ENCODE measurements at places on chromosomes 11 and 22.
A peak's percentile ranks its signal among the peaks of the same experiment; 100 is the strongest.

DNA sequence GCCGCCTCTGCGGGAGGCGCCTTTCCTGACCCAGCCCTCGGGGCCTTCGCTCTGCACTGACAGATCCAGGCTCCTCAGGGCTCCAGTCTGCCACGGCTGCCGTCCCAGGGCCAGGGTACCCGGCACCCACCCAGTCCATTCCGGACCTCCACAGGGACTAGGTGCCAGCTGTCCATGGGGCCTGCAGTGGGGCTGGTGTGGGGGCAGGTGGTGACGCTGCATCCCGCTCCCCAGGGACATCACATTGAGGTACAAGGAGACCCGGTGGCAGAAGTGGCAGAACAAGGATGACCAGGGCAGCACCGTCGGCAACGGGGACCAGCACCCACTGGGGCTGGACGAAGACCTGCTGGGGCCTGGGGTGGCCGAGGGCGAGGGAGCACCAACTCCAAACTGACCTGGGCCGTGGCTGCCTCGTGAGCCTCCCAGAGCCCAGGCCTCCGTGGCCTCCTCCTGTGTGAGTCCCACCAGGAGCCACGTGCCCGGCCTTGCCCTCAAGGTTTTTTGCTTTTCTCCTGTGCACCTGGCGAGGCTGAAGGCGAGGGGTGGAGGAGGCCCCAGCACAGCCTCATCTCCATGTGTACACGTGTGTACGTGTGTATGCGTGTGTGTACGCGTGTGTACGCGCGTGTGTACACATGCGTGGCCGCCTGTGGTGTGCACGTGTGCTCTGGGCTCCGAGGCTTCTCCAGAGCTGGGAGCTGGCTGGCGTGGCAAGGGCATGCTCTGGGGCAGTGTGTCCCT is 16.7 kb downstream of the RNH1 start:
- no peak for DNase-seq

DNA sequence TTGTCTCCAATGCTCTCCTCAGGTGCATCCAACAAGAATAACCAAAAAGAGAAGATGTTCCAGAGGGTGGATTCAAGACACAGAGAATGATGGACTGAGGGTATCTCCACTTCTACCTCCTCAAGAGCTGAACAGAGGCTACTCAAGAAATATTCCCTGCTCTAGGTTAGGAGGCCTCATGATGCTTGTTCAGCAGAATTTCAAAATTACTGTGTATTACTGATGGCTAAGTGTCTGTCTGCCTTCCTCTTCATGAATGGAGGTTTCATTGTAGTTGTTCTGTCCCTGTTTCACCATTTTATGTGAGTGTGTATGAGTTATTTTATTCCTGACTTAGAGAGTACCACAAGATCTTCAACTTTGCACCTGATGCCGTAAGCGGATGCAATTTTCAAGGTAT is 76.8 kb downstream of the JRKL start:
- DNase-seq = no peak

GRCh38 chr11:25981998-25982397 is 349.9 kb upstream of the ANO3 start:
- DNase-seq = no peak

- DNase-seq = no peak
These were observed 298.8 kb downstream of the SWAP70 start for GRCh38 chr11:9962722-9963121.

GRCh38 chr11:73942010-73942409 is 8.8 kb upstream of the DNAJB13 start:
- DNase-seq = no peak

GRCh38 chr11:46534711-46535110 is 59.1 kb downstream of the AMBRA1 start:
- no peak for DNase-seq

DNA sequence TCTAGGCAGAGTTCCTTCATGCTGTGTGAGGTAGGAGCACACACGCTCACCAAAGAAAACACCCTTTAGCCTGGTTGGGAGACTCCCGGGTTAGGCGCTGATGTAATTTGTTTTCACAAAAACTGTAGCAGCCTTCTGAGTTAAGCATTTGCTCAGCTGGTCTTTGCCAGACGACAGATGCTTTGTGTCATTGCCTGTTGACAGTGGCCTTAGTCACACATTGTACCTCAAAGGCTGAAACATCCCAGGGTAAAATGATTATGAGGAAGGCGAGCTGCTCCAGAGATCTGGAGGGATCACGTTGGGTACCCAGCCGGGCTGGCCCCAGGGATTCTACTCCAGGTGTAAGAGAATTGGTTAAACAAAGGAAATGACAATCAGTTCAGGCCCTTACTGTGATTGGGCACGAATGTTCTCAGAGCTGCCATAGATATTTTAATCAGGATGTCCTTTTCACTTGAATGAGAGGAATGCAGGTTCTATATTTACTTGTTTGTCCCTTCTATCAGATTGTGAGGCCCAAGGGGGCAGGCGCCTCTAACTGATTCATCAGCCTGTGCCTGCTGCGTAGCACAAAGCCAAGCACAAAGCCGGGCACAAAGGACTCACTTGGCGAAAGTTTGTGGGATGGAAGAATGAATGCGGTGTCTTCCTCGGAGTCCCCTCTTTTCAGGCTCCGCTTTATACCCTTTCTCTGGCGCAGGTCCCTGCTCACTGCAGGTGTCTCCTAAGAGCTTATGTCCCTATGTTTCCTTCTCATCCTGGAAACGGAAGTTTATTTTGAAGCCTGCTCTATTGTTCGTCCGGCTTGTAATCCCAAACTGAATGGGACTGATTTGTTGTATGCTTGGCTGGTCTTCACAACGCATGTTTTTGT is 47.1 kb downstream of the ADM start:
- DNase-seq = no peak

GRCh38 chr11:76267556-76267955 is 61.3 kb upstream of the WNT11 start:
- no peak for DNase-seq

DNA sequence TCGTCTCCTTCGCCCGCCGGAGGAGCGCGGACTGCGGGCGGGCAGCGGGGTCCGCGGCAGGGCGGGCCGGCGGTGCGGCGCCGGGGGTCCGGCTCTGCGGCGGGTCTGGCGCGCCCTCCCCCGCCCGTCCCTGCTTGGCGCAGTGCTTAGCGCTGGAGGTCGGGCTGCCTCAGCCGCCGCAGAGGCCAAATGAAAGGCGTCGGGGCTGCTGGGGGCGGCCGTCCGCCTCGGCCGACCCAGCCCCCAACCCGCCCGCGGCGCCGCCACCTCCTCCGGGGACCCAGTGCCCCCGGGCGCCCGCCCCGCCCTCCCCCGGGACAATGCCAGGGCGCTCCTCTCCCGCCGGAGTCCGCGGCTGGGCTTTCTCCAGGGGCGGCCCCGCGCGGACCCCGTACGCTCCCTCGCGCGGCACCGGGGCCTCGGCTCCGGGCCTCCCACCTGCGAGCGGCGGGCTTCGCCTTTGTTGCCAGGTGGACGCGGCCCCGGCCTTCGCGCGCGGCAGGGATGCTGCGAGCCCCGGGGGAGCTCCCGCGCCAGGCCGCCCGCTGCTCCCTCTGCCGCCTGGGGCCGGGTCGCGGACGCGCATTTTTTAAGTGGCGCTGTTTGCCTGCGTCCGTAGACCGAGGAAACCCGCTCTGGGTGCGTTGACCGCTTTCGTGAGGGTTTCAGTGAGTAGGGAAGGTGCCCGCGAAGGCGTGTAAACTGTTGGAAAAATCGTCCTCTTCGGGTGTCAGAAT is 583 bp downstream of the APLP2 start:
- DNase-seq = peak; percentile 34

GRCh38 chr11:29217901-29218300 is 798.9 kb downstream of the KCNA4 start:
- no peak for DNase-seq

DNA sequence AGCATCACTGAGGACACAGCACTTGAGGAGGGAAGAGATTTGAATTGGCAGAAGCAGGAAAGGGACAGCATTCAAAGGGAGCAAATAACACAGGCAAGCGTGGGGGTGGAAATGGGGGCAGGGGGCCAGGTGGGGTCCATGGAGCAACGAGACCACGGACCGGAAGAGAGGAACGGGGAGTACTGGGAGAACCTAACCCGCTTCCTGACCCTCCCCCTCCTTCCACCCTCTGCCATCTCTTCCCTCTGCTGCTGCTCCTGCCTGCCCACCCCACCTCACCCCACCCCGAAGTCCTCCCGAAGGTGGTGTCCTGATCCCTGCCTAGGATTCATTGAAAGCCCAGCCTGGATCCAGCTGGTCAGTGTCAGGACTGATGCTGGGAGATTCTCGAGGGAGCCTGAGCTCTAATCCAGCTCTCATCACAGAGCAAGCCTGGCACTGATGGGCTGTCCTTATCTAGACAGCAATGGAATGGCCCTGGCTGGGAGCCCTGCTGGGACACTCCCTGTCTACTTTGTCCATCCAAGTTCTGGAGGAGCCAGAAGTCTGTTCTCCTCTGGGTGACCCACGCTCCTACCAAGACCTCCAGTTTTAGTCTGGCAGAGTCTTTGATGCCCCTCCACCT is 105.0 kb downstream of the TRIM29 start:
- DNase-seq = no peak

DNA sequence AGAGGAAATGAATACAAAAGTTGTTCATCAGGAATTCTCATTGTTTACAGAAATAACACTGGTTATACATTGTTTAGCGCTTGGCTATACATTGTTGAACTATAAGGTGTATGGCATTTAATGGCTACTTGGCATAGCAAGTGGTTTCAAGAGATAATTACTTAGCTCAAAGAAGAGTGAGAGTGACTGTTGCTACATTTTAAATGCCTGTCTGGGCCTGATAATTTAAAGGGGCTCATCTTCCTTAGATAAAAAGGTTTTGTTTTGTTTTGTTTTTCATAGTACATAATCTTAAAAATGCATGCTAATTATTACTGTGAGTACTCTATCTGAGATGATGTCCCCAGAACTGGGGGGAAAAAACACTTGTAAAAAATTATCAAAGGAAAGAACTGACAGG is 1.5 kb upstream of the SMPD1 start:
- no peak for DNase-seq

- no peak for DNase-seq
These were observed 39.1 kb upstream of the GLYAT start for GRCh38 chr11:58770627-58771457.

DNA sequence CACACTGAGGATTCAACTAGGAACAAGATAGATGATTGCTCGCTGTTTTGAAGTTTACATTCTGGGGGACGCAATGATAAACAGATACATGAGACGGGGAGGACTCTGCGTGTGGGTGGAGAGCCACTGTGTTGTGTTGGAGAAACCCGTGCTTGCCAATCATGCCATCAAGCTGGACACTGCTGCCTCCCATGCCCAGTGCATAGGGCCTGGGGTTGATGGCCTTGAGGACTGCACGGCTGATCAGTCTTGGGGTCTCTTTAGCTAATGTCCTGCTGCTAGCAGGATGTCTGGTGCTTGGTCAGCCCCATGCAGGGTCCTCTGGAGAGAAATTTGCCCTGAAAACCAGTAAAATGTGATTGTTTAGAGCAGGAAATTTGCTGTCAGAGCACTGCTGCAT is 221.2 kb upstream of the B3GAT1 start:
- DNase-seq = no peak

- DNase-seq = no peak
These were observed 44.6 kb downstream of the IGF2 start for GRCh38 chr11:2094354-2095197.

DNA sequence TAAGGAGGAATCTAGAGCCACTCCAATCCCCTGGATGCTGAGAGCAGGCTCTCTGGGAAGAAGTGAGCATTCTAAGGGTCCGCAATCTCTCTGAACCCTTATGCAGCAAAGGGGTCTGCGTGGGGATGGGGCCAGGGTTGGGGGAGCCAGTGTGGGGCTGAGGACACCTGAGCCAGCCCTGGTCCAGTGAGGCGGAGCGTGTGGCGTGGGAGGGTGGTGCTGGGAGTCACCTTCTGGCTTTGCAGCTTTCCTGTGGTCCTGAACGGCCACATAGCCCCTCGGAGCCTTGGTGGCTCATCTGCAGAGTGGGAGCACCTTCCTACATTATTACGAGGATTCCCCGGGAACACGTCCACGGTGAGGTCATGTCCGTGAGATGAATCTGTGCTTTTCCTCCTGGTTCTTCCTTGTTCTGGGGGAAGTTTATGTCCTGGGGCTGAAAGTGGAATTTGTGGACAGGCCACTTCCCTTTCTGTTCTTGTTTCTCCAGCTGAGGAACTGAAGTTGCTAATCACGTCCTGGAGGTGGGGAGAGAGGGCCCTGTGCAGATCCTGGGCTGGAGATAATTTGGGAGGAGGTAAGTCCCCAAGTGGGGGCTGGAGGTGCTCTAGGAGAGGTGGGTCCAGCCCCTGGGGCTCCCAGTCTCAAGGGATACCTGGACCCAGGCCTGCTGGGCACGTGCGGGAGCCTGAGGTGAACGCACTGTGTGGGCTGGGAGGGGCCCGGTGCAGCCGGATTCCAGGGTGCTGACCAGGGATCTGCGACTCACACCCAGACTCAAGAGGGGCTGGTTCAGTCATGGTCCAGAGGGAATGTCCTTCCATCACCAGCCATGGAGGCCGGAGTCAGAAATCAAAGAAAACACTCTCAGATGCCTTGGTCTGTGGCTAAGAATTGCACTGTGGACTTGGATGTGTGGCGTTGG is 6.1 kb downstream of the MRGPRE start:
- no peak for DNase-seq

DNA sequence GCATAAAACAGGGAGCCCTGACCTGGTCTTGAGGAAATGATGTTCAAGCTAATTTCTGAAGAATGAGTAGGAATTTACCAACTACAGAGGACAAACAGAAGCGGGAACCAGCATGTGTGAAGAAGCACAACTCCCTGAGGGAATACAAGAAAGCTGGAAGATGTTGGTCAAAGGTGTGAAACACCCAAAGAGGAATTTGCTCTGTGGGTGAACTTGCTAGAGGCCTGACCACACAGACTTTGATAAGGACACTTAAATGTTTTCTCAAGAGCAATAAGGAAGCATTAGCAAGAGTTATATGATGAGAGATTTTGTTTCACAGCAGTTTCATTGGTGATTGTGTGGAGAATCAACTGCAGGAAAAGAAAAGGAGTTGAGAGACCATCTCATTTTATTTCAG is 17.6 kb downstream of the SLC5A12 start:
- DNase-seq = no peak

GRCh38 chr11:15276621-15277020 is 161.9 kb downstream of the INSC start:
- DNase-seq = no peak
